ENCODE measurements at places on chromosomes 5 and 9.

GRCh38 chr9:87604886-87605588 lies 107.4 kb downstream of the DAPK1 start:
- no peak for DNase-seq

DNA sequence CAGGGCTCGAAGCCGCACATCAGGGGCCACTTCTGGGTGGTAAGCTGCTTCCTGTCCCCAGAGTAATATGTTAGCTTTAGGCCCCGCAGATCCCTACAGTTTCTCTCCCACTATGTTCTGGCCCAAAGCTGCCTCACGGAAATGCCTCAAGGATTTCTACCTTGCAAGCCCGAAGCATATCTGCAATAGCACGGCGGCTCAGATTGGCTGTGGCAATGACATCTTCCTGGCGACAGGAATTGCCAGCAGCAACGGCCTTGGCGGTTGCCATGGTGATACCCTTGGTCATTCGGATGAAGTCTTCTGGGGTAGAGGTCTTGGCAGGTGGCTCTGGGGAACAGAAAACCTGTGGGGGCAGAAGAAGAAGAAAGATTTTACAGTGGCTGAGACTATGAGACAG lies 10.3 kb upstream of the TPM2 start:
- no peak for DNase-seq

- DNase-seq: no peak
Observed at GRCh38 chr5:102218159-102218558, 77.9 kb downstream of the SLCO4C1 start.

GRCh38 chr9:120742951-120743416 lies 28.7 kb upstream of the MEGF9 start:
- DNase-seq: no peak

DNA sequence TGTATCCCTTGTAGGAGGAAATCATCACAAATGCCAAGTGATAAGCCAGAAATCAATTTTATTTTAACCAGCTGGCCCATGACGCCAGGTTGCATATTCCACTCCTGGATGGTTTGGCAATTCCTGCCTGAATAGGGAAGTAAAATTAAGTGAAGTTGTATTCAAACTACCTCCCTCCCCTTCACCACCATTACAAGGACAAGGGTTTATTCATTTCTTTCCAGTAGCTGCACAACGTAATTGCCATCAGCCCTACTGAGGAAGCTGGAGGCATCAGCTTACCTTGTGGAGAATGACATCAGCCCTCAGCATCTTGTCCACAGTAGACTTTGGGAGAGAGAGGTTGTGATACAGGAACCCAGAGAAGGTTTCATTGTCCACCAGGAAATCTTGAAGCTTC lies 66.6 kb downstream of the ABCA1 start:
- no peak for DNase-seq

- DNase-seq: no peak
Observed at GRCh38 chr9:72874344-72874743, 78.5 kb downstream of the ALDH1A1 start.

DNA sequence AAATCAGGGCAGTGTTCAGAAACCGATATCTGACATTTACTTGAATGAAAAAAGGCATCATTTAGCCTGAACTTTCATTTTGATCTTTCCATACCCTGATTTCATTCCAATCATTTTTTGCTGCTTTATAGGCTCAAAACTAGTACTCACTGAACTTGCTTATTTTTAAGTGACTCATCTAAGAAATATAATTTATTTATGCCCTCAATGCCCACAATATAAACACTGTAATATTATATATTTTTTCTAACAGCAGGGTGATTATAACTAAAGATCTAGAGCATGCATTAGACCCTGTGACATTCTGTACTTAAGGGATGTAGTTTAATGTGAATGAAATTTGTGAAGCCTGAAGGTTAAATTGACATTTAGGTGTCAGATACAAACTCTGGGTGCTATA lies 446.1 kb upstream of the CDH10 start:
- no peak for DNase-seq

- no peak for DNase-seq
Observed at GRCh38 chr5:1384521-1384920, 39.6 kb upstream of the CLPTM1L start.

DNA sequence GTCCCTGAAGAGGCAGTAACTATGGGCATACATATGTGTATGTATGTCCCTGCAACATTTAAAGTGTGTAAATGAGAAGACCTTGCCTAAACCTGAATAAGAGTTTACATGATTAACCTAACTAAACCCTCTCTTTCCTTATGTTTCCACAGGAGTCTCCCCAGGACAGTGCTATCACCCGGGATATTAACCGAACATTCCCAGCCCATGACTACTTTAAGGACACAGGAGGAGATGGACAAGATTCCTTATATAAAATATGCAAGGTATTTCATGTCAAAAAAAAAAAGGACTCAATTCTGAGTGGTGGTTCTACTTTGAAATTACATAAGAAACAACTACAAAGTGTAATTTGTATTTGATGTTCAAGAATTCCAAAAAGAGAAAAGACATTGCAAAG lies 31.7 kb downstream of the GPR21 start:
- no peak for DNase-seq

DNA sequence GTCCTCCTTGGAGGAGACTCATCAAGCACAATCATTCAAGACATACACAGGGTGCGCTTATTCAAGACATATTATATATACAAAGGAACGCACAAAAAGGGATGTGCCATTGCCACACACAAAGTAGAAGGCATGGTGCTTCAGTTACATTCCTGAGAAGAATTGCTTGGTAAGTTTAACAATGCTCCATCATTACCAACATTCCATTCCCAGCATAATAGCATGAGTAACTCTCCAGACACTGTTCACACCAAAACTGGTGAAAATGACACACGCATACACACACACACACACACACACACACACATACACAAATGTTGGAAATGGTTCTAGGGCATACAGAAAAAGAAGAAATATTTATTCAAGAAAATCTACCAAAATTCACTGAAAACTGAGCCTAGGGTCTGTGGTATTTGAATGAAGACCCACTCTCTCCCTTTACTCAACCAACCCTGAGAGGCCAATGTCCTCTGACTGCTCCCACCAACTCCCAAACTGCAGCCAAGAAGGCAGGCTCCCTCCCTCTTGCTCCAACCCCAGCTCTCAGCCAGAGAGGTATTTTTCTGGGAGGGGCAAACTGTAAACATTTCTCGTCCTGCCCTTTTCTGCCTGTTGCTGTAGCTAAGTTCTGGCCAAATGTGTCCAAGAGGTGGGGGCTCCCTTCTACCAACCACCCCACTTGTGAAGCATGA lies 19.9 kb downstream of the UGT3A1 start:
- DNase-seq: no peak

DNA sequence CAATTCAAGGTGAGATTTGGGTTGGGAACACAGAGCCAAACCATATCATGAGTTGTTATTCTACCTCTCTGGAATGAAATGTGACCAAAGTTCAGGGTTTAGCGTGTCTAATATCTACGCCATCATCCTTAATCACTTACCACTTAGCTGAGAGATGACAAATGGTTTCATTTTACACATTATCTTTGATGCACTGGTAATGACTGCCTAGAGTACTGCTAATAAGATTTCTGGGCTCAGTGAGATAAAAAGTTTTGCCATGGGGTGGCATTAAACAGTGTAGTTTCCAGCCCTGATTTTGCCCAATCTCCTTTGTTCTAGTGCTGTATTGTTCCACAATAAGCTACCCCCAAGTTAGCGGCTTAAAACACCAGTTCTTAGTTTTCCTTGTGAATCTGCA lies 367.2 kb downstream of the MLLT3 start:
- DNase-seq: no peak

DNA sequence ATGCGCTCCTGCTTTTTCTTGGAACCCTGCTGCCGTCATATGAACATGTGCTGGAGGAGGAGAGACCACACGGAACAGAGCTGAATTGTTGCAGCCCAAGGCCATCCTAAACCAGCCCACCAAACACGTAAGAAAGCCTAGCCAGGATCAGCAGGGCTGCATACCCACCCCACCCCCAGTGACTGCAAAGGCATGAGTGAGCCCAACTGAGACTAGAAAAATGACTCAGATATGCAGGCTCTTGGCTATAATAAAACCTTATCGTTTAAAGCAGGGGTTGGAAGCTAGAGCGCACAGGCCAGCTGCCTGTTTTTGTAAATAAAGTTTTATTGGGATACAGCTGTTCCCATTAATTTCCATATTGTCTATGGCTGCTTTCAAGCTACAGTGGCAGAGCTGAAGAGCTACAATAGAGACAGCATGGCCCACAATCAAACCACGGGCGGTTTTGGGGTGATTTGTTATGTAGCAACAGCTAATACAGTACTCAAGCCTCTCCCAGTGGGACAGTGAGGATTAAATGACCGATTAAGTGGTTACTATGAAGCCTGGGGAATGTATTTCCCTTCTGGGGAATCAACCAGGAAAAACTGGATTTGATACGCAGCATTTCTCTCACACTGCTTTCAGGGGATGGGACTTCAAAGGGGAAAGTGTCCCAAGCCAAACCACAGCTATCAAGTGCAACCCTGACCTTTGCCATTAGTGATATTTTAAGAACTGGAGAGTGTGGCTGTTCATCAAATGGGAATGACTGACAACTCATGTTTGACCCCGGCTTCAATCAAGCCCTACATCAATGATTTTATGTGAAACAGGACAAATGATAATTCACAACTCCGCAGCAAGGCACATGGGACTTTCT lies 6.3 kb downstream of the SHB start:
- peak; percentile 35 for DNase-seq

DNA sequence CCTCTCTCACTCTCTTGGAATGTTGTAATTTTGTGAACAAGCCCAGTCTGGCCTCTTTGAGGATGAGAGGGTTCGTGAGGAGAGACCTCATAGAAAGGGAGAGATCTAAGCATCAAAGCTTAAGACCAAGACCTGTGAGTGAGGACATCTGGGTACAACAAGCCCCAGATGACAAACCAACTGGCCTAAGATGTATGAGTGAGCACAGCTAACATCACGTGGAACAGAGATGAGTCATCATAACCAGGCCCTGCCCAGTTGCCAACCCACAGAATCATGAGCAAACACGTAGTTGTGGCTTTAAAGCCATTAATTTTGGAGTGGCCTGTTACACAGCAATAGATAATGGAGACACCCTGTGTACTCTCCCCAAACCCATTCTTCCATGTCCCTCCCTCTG lies 439.1 kb upstream of the KIF2A start:
- no peak for DNase-seq

DNA sequence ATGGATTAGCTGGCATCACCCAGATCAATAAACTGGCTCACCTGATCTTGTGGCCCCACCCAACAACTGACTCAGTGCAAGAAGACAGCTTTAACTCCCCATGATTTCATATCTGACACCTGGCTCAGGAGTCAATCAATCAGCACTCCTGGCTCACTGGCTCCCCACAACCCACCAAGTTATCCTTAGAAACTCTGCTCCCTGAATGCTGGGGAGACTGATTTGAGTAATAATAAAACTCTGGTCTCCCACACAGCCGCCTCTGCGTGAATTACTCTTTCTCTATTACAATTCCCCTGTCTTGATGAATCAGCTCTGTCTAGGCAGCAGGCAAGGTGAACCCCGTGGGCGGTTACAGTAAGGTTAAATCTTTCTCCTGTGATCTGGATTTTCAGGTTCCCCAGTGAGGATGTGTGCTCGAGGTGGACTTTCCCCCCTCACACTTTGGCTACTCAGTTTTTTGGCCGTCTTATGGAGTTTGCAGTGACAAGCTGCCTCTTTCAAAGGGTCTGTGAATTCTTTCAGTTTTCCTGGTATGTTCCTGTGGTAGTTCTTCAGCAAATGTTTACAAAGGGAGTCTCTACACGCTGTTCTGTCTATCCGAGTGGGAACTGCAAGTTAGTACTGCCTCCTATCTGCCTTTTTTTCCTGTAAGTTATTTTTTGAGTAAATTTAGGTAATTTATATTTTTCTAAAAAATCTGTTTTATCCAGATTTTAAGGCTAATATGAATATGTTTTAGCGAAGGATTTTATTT lies 500.2 kb upstream of the NUDT12 start:
- no peak for DNase-seq

- no peak for DNase-seq
Observed at GRCh38 chr5:137567226-137567625, 68.1 kb upstream of the SPOCK1 start.

DNA sequence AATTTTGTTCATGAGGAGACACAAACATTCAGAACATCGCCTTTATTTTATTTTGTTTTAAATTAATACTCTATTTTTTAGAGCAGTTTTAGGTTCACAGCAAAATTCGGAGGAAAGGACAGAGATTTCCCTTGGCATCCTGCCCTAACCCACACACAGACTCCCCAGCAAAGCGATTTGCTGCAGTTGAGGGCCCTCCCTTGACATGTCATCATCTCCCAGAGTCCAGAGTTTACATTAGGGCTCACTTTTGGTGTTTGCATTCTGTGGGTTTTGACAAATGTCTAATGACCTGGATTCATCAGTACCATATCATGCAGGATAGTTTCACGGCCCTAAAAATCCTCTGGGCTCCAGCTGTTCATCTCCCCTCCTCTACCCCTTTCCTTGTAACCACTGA lies 33.6 kb upstream of the COL5A1 start:
- no peak for DNase-seq

GRCh38 chr9:19441730-19442129 lies 32.9 kb downstream of the ACER2 start:
- no peak for DNase-seq

GRCh38 chr9:112145886-112146285 lies 29.2 kb downstream of the SUSD1 start:
- DNase-seq: no peak

DNA sequence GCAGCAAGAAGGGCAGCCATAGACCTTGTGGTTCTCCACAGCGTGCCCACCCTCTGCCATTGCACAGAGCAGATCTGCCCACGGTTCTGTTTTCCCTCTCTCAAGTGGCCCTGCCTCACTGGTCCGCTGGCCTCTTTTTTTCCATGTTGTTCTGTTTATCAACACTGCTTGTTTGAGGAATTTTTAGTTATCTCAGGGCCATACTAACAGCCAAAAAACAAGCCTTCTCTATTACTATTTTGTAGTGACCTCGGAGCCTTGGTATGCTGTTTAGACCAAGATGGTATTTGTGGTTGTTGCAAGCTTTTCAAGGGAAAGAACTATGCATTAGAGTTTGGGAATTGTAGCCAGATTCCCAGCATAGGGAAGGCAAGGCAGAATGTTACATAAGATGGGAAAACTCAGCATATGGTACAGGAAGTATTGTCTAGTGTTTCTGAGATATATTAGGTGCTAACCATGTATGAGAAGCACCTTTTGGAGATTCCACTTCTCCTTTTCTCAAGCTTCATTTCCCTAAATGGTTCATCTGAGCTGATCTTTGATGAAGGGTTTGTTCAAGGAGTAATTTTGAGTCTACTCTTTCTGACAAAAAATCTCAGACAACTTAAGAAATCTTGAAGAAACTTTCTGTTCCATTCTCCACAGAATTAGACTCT lies 54.3 kb downstream of the NUP214 start:
- DNase-seq: no peak

Measured in DMS79 (cell line).